ENCODE measurements at places on chromosomes 3 and 15.
A peak's percentile ranks its signal among the peaks of the same experiment; 100 is the strongest.

- DNase-seq, result no peak
Measured at GRCh38 chr15:52683580-52683979, 4.4 kb upstream of the ATOSA start.

GRCh38 chr3:42942693-42943092 lies 36.4 kb upstream of the GASK1A start:
- no peak for DNase-seq

DNA sequence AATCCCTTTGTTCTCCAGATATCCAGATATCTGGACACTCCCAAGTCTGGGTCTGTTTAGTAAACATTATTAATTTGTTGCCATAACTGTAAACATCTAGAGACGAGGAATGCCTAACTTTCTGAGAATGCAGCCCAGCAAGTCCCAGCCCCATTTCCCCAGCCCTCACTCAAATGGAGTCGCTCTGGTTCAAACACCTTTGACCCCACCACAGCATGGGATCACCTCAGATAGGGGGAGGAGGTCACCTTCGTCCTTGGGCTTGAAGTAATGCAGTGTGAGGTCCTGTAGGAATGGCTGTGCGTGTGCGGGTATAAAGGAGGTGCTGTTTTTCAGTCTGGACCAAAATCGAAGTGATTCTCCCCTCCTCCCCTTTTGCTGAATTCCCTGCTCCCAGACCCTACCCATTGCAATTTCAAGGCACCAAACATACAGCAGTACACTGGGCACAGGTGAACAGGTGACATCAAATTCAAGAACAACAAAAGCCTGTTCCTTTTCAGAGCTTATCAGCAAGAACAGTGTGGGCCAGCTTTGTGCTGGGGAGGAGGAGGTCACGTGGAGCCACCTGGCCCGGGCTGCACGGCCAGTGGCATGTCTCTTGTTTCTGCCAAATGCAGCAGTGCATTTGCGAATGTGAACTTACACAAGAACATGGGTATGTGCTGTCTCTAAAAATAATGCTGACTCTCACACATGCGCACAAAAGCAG lies 57.5 kb upstream of the TRPM1 start:
- no peak for DNase-seq

DNA sequence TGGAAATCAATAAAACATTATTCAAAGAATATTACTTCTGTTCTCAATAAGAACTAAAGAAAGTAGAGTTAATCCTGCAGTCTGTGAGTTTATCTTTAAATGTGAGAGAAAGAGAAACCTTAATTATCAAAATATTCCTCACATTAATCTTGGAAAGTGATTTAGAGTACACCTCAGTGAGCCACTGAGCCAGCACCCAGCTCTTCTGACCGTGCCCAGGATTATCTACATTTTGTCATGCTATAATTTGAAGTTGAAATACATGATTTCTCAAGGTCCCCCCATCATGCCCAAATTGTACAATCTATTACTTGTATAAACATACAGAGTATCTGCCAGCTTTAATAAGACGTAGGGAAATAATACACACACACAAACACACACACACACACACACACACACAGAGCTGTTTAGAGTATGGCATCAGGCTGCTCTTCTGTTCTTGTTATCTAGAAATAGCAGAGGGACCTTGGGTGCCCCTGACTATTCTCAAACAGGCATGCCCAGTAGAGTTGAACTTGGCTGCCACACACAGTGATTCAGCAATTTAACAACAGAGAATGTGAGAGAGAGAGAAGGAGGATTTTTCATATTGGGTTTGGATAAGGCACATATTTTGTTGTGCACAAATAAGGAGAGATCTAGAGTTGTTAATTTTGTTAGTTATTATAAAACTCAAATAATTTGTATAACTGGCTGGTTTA lies 74.4 kb downstream of the P2RY1 start:
- no peak for DNase-seq

DNA sequence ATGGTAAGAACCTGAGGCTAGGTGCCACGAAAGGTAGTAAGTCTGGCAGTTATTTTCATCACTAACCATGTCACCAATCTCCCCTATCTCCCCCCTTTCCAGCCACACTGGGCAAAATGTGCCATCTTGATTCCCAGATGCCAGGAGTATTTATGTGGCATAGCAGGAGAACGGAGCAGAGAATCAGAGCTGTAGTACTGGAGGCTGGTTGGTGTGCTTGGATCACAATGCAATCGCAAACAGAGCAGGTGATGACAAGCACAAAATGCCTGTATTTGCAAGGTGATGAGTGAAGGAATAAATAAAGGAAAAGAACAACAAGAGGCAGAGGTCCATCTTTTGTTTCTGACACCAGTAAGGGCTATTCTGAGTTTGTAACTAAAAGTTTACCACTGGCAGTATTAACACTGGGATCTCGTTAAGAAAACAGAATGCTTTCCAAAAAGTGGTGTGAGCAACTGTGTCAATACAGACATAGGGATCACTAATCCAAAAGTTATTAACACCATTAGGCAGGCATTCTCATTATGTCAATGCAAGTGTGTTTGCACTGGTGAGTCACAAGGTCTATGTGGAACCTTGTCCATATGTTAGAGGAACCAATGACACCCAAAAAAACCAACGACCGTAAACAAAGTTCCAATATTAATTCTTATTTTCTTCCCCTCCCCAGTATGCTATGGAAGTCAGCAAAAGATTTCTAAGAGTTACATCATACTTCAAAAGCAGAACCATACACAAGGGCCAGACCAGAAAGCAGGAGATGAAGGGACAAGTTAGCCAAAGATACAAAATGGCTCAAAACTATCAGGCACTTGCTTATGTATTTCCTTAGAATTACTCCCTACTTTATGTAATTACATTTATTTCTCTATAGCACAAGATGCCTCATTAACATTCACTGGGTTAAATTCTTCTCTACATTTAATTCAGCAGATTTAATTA lies 556.6 kb downstream of the FOXP1 start:
- DNase-seq, result no peak

- no peak for DNase-seq
Measured at GRCh38 chr3:134370611-134371531, 3.4 kb downstream of the AMOTL2 start.

DNA sequence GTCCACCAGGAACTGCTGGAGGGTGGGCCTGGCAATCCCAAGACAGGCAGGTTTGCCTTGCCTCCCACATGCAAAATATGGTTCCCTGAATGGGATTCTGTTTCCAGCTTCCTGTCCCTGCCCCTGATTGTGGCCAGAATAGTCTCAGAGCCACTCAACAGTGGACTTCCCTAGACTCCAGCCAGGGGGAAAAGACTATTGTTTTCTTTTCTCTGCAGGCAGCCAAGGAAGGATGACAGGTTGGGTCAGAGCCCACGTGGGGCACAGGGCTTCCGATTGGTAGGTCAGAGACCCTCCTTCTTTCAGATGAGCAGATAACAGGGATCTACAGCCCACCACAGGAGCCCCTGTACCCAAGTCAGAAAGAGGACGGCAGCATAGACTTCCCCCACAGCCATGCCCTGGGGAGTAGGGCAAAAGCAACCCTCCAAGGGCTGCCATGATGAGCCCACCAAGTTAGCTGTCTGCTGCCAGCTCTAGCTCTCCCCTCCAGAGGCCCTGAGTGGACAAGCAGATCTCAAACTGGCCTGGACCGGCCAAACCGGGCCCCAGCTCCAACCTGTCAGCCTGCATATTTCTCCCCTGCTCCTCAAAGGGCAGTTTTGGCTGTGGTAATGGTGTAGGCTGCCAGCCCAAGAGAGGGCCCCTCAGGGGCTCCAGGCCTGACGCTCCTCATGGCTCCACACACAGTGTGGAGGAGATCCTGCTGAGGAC lies 6.4 kb downstream of the TLR9 start:
- DNase-seq, result no peak

DNA sequence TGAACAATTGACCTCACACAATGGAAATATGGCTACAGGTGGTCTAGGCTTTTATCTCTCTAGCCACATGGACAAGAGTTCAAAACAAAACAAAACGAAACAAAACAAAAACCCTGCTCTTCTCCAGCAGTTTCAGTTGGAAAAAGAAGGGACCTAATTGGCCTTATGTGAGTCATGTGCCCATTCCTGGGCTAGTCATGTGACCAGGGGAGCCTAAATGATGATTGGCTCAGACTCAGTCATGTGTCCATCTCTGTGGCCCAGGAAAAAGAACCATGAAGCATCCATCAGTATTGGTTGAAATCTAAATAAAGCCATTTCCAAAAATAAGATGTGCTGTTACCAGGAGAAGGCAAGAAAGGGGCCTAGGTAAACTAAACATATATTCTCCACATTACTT lies 96.8 kb downstream of the ANXA2 start:
- DNase-seq, result no peak

DNA sequence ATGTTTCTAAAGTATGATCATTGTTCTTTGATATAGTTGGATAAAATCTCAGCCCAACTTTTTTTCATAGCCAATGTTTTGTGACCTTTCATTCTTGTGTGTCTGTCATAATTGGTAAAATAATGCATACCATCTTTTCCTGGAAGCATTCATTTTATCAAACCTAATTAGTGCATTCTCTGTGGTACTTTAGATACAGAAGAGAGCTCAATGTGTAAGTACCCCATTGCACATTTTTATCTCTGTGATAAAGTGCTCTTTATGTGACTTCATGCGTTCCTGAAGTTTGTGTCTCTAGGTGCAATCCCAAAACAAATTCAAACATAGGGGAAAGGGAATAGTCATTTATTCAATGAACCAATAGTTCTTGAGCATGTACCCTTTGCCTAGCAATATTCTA lies 628.5 kb downstream of the GBE1 start:
- no peak for DNase-seq

GRCh38 chr3:195240939-195241338 lies 30.0 kb downstream of the XXYLT1 start:
- DNase-seq, result peak; percentile 11

DNA sequence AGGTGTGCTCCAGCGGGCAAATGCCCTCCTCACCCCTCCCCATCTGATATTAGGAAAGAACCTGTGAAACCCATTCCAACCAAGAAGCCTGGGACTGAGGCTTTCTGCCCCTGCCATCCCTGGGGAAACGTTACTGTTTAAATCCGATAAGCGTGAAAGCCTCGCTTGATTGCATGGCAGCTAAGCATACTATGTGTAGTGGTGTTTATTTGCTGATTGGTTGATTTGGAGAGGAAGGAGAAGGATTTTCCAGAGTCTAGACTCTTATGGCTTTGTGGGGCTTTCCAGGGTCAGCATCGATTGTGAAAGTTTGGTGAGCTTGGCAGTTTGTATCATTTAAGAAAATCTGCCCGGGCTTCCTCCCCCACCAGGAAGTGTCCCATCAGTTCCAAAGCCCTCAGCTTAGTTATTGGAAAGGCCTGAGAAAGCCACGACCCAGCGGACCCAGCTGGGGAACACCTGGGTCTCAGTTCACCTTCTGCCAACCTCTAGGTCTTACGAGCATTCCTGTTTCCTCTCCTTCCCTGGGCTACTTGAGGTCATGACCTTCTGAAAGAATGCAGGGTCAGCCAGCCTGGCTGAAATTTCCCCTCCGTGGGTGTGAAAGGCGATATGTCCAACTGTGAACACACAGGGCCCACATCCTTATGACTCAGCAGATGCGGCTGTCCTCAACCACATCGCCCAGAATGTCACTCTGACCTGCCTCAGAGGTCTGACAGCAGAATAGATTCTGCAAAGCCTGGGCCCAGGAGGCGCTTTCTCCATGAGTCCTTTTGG lies 62.8 kb upstream of the HERC1 start:
- peak; percentile 22 for DNase-seq

DNA sequence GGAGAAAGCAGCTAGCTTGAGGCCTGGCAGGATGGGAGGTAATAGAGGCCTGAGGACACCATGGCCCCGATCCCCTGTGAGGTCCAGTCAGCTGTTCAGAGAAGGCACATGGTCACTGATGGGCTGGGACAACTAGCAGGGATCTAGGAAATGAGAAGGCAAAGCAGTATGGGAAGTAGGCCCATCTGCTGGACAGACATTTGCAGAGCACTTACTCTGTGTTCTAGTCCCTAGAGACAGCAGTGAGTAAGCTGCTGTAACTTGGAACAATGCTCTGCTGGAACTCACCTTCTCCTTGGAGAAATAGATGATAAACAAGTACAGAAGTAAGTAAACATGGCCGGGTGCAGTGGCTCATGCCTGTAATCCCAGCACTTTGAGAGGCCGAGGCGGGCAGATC lies 7.1 kb downstream of the ECE2 start:
- no peak for DNase-seq

GRCh38 chr15:48402427-48403177 lies 71.4 kb downstream of the DUT start:
- DNase-seq, result no peak

DNA sequence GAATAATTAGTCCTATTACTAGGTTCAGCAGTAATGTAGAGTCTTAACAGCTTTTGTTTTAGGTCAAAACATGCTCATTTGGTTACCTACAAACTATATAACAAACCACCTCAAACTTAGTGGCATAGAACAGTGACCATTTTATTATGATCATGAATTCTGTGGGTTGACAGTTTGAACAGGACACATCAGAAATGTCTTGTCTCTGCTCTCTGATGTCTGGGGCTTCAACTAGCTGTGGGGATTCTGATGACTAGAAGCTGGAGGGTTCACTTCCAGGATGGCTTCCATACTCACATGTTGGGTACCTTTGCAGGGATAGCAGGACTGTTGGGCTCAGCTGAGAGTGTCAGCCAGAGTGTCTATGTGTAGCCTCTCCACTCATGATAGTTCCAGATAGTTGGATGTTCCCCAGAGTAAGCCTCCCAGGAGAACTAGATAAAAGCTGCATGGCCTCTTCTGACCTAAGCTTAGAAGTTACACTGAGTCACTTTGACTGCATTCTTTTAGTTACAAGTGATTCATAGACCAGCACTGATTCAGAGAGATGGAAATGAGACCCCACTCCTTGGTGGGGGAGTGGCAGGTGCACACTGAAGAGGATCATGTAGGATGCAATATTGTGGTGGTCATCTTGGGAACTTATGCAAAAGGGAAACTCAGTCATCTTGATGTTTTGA lies 32.6 kb downstream of the PLCL2 start:
- no peak for DNase-seq
